ENCODE measurements at places on chromosomes 4 and X.

DNA sequence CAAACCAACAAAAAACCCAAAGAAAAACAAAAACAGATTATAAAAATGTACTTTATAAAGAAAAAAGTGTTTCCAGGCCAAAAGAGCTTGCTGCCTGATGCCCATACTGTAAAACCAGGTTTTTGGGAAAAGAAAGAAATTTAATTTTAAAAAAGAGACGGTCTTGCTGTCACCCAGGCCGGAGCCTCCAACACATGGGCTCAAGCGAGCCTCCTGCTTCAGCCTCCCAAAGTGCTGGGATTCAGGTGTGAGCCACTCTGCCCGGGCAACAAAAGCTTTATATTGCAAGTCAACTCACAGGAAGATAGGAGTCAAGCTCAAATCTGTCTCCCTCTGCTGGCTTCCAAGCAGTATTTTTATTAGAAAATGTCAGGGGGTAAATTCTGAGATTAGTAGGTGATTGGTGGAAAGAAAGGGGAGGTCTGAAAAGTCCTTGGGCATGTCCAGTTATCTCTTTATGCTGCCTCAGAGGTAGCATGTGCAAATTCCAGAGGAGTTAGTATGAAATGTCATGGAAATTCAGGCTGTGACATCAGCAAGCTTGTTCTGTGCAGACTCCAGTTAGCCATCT lies 39.4 kb downstream of the MGST2 start:
- DNase-seq, result no peak

- no peak for DNase-seq
These were observed 34.3 kb downstream of the NYX start for GRCh38 chrX:41481264-41482109.

- DNase-seq, result no peak
These were observed 181.7 kb downstream of the SLC39A8 start for GRCh38 chr4:102163404-102164140.

DNA sequence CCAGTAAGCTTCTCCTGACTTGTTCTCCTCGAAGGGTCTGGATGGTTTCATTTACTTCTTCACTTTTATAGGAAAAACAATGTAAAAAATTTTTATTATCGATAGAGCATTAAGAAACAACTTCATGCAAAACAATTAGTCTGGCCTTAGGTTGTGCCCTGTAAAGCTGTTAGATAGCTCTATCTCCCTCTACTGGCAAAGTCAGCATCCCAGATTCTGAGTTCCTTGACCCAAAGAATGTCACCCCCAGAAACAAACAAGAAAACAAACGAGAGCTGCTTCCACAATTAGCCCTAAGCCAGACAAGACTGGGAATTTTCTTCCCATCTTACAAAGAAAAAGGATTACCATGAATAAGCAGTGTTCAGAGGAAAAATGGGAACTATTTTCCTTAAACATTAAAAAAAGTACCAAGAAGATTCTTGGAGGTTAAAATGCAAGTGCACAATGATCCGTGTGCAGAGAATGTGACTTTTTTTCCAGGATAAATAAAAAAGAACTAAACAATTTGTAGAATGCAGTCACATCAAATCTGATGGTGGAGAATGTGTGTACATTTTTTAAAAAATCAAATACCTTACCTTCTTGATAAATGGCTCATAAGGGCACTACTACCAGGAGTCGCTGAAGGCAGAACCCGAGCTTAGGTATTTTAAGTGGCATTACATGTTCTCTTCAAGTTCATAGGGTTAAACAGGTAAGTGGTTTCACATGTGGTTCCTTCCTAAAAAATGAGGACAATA lies 293.2 kb downstream of the FBXO8 start:
- DNase-seq, result no peak

GRCh38 chr4:37516057-37516775 lies 170.0 kb downstream of the RELL1 start:
- DNase-seq, result no peak

- DNase-seq, result no peak
These were observed 46.7 kb upstream of the IL2 start for GRCh38 chr4:122503214-122503613.

GRCh38 chrX:40333344-40333743 lies 235.6 kb upstream of the BCOR start:
- no peak for DNase-seq

DNA sequence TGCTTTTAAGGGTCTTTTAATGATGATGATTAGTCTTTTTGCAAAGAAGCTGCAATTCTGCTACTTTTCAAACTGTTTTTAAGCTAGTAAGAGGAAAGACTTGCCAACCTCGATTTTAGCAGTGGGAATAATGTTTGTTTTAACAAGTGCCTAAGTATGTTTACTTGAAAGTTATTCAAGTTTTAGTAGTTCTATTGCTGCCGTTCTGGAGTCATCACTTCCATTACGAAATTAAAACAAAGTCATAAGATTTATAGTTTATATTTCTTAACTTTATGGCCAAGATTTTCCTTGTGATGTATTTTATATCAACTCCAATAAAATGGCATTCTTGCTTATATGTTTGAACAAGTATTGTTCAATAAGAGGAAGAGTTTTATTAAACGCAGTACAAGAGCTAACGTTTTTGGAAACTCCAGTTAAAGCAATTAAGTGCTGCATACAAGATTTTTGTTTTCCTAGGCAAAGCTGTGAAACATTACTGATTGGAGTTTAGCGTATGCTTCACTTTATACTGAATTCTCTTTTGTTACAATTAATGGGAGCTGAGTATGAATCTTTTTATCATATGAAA lies 211.3 kb downstream of the TENM3 start:
- no peak for DNase-seq

GRCh38 chr4:57214654-57215411 lies 104.6 kb upstream of the IGFBP7 start:
- DNase-seq, result no peak

GRCh38 chr4:31366041-31366440 lies 645.9 kb downstream of the PCDH7 start:
- DNase-seq, result no peak

- no peak for DNase-seq
These were observed 18.5 kb upstream of the UVSSA start for GRCh38 chr4:1328267-1329155.

- no peak for DNase-seq
These were observed 23.5 kb upstream of the TTC29 start for GRCh38 chr4:146969126-146969525.

DNA sequence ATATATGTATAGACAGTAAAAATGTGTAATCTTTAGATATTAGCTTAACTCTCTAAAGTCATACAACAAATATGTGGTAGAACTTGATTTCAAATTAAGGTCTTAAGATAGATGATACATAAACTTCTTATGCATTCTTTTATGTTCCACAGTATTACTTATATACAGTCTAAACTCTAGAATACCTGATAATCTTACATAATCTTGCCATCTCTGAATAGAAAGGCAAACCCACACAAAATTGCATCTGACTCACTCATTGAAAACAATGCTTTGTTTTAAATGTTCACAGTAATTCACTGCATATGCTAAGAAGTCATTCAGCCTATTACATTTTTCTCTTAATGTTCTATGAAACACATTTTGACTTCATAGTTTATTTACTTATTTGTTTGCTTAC lies 10.1 kb downstream of the SULT1B1 start:
- DNase-seq, result no peak

DNA sequence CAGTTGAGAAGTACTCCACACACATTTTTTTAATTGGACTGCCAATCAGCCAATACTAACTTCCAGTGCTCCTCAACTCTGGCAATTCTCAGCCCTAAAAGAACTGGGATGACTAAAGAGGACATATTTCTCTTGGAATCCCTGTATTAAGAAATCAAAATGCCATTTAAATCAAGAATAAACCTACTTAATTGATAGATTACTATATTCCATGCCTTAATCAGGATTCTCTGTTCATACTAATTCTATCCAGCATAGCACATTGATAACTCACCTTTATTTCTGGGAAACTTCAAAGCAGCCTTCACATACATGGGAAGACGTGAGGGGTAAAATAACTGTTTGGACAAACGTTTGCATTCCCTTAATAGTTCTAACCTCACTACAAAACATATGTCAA lies 93.0 kb upstream of the DKK2 start:
- DNase-seq, result no peak
